ENCODE measurements at places on chromosomes 1 and 21.

GRCh38 chr21:44511219-44511937 lies 28.6 kb downstream of the KRTAP10-1 start:
- no peak for DNase-seq

GRCh38 chr1:4931486-4931885 lies 277.1 kb downstream of the AJAP1 start:
- no peak for DNase-seq

DNA sequence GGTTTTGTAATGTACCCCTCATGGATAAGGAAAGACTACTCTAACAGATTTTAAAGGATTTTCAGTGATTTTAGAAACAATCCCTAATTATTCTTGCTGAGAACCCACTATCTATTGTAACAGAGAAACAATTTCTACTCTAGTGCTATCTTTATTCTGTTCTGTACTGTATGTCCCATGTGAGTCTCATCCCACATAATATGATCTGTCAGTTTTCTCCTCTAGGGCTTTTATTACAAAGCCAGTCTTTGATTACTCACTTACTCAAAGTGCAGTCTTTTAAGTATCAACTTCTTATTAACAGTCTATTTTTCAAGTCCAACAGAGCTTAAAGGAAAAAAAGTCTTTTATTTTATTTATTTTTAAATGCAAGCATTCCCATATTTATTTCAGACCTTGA lies 54.8 kb downstream of the CTH start:
- DNase-seq, result no peak

DNA sequence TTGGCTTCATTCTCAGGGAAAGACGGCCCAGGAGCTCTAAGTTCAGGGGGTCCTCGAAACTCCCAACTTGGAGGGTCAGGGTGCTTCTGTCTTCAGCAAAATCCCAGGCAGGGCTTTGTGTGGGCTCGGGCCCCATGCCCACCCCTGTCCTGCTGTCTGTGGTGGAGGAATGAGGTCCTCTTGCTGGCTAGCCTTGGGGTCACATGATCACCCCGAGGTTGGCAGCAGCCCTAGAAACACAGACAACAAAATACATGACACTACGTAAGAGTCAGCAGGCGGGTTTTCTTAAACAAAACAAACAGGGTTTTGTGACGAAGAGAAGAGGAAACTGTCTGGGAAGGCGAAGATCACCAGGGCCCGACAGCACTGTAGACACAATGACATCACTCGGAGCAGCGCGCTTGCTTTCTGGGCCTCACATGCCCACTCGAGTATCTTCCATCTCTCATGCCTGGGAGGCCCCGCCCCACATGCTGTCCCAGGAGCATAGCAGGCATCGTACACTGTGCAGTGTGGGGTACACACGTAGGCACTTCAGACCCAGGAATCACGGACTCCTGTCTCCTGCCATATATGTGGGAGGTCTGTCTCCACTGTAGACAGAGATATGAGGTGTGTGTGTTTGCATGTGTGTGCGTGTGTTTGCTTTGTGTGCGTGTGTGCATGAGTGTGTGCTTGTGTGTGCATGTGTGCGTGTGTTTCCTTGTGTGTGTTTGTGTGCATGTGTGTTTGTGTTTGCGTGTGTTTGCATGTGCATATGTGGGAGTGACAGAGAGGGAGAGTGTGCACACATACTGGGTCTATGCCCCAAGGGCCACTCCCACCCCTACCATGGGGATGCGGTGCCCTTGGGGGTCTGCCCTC lies 94.7 kb downstream of the SIK1 start:
- no peak for DNase-seq

- peak; percentile 23 for DNase-seq
Measured at GRCh38 chr1:222009105-222009730, 267.3 kb upstream of the DUSP10 start.

GRCh38 chr1:232899839-232900238 lies 50.6 kb upstream of the NTPCR start:
- no peak for DNase-seq

- no peak for DNase-seq
Measured at GRCh38 chr1:76465030-76465429, 390.5 kb downstream of the ST6GALNAC3 start.

DNA sequence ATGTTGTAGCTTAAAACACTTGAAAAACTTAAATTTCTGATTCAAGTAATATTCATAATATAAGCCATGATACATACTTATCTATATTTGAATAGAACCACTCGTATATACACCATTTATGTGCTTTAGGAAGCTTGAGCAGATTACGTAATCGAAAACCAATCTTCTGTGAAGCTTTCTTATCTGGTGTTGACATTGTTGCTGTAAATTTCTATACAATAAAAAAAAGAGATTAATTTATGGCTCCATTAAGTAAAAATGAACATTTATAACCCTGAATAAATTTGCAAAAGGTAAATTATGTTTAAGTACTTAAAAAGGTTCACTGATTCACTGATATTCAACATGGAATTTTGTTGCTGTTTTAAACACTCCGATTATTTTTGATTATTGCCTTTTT lies 21.4 kb downstream of the LIN9 start:
- DNase-seq, result no peak

GRCh38 chr21:36297406-36297937 lies 22.5 kb upstream of the MORC3 start:
- no peak for DNase-seq

DNA sequence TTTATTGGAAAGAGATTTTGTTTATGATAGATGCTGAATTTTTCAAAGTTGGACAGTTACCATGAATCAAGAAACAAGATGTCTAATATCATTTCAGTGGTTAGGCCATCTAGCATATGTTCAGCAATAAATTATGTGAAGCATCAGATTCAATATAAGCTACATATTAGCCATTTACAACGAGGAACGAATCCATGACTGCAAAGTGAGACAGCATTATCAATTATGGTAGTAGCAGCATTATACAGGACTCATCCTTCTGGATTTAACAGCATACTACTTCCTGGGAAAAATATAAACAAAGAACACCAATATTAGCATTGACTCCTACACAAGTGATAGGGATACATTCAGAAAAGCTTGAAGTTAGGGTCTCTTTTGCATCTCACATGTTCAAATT lies 59.1 kb downstream of the LRRC53 start:
- no peak for DNase-seq

GRCh38 chr1:193019442-193020026 lies 39.6 kb downstream of the UCHL5 start:
- no peak for DNase-seq

GRCh38 chr1:54409156-54410142 lies 3.3 kb upstream of the SSBP3 start:
- DNase-seq, result no peak

- DNase-seq, result peak; percentile 93
Measured at GRCh38 chr1:2300851-2301606, 72.9 kb downstream of the SKI start.

- DNase-seq, result no peak
Measured at GRCh38 chr1:110424699-110425611, 17.5 kb upstream of the LAMTOR5 start.

- DNase-seq, result peak; percentile 3
Measured at GRCh38 chr1:161864577-161864976, 98.5 kb downstream of the ATF6 start.

DNA sequence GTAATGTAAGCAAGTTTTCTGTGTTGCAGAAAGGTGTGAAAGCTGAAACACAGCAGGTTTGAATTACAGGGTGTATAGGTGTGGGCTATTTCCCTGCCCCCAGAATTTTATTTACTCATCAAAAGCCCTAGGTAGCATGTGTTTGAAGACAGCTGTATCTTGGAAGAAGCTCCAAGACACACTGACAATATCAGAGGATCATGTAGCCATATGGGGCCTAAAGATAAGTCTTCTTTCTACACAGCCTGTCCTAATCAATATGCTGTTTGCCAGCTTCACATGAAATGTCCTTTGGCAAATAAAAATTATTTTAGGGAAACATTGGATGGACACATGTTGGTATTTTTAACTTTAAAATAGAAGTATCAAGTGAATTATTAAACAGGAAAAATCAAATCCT lies 17.5 kb upstream of the SUCO start:
- DNase-seq, result no peak
